Muscle of arm (tissue), 14 donors: ENCODE measurements at places on chromosomes 5 and 9.

DNA sequence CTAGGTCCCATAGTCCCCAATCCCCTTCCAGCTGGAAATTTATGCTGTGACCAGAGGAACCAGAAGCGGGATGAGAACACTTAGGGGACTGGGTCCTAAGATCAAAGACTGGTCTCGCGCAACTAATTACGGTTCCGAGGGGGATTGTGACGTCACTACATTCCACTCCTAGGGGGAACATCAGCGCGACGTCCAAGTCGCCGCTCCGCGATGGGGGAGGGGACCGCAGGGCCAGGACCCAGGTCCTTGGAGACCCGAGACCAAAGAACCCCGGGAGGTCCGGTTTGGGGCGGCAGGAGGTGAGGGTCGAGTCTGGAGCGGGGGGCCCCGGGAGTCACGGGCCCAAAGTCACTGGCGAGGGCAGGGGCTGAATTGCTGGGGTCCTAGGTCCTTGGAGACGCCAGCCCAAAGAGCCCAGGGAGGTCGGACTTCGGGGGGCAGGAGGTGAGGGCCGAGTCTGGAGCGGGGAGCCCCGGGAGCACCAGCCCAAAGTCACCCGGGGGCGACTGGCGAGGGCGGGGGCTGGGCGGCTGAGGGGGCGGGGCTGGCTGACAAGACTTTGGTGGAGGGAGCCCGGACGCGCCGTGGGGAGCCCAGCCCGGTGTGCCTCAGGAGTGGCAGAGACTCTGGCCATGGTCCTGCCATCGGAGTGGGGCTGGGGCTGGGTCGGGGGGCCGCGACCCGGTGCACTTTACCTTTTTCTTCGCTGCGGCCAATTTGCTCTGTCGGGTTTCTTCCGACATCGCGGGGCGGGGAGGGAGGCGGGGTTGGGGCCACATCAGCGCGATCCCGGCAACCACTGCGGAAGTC, at the start of gene GOLGA2:
Gene GOLGA2 (minus strand): TSS at position 810 of the 810 bp plus-strand sequence. CDS start 31 bp downstream, at position 779.
- peak; percentile 60 for DNase-seq

DNA sequence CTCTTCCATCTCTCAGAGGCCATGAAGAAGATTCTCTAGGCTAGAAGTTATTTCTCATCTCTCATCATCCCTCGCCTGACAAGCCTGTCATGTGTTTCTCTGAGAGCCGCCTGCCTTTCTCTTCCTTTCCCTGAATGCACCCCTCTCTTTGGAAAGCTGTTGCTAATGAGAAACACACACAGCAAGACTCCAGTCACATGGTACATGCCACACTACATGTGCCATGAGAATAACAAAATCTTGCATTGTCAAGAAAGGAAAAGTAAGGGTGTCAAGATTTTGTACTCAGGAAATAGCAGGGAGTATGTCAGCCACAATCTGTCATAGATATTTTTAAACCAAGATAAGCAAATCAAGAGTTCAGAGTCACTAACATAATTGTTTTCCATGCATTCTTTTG, 8.9 kb downstream of the AGXT2 start:
- no peak for DNase-seq

DNA sequence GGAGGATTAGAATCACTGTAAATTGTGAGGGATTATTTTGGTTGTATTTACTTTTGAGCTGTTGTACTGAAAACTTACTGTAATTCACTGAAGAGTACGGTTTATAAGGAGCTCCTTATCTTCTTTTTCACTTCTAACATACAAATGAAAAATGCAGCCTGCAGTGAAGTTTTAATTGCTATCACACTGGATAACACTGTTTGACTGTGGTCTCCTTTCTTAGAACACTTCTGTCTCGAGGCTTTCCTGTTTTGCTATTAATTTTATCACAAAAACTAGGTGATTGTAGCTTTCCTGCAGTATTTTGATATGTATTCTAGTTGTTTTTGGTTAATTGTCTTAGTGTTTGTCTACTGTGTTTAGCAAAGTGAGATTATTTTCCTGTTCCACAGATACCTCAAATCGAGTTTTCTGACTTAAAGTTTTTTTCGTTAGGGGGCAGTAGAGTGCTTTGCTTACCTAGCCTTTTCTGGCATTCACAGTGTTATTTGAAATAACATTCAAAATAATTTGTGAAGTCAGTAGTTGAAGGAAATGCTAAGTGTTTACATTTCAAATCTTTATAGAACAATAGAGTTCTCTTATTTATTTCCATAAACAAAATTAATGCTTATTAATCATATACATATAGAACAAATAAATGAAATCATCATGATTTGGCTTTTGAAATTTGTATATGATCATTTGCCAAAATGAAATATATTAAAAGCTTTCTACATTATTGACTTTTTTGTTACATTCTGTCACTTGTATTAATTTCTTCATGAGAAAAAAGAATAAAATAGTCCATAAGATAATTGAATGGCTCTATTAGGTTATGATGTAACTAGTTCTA, 52.9 kb downstream of the COMMD10 start:
- peak; percentile 70 for DNase-seq

DNA sequence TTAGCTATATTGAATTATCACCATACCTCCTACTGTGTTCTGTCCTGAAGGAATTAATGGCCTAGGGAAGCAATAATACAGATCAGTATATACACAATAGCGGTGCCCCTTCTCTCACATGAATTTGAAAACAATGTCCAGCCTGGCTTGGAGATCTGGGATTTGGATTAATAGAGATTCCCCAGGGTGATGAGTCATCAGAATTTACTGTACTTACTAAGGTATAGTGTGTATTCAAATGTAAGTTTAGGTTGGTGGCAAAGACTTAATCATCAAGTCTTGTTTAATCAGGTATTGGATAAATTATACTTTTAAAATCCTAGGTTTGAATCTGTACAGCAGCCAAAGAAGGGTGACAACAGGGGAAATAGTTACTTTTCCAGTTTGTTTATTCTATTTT, 121.5 kb downstream of the FEM1C start:
- no peak for DNase-seq

GRCh38 chr5:21219251-21219650, 1231.3 kb upstream of the CDH18 start:
- DNase-seq: no peak

GRCh38 chr5:64213531-64213930, 47.9 kb downstream of the RNF180 start:
- no peak for DNase-seq

DNA sequence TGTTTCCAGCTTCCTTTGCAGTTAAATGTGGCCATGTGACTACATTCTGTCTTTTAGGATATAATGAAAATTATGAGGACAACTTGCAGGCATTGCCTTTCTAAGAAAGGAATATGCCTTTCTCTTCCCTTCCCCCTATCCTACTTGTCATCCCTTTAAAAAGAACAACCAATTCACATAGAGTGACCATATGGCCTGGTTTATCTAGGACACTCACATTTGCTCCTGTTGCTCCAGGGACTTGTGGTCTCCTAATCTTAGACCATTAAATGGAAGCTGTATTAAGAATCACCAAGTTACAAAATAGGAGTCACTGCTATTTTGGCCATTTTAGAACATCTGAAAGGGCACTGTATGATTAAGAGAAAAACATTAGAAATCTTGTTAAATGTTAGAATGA, 520.3 kb downstream of the DTWD2 start:
- DNase-seq: no peak

- no peak for DNase-seq
Observed at GRCh38 chr5:164303646-164304215, 798.3 kb downstream of the MAT2B start.

- no peak for DNase-seq
Observed at GRCh38 chr9:100549048-100549447, 28.8 kb upstream of the CAVIN4 start.

- DNase-seq: no peak
Observed at GRCh38 chr9:33416996-33417395, 14.6 kb upstream of the AQP7 start.

DNA sequence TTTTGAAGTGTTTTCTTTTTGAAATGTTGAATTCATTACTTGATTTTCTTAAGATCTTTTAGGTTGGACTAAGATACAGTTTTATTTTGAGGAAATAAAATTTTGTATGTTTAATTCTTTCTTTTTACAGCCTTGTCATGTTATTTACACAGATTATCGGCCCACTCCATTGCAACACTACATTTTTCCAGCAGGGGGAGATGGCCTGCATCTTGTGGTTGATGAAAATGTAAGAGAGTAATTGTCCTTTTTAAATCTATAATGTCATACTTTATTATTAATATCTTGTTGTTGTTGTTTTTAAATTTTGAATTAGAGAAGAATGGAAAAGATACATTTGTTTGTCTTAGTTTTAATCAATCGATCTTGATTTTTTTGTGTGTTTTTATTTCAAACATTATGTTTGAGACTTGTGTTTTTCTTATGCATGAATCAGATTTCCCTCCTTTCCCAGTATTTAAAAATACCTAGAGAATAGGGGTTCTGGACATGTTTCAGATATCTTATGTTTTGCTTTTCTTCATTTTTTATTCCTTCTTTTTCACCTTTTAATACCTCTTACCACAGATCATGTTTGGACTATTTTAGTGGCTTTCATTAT, 36.7 kb downstream of the MTREX start:
- peak; percentile 63 for DNase-seq

GRCh38 chr9:28967226-28967625, 1393.9 kb upstream of the C9orf72 start:
- DNase-seq: peak; percentile 25

- DNase-seq: no peak
Observed at GRCh38 chr5:139575751-139576150, 14.6 kb downstream of the UBE2D2 start.

DNA sequence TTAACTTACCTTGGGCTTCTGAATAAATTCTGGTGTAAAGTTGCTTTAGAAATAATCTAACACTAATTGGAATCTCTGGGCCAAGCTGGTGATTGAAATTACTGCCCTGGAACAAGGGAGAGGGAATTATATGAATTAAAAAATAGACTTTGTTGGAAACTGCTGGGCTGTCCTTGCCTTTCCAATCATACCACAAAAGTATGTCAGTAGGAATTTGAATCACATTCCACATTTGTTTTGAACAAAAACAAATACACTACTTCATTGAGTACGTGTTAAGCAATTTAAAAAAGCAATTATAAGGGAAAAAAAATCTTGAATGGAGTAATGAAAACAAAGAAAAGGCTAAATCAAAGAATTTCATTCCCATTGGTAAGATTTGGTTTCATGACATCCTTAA, 102.5 kb upstream of the SREK1 start:
- no peak for DNase-seq
